Activated CD4-positive, alpha-beta T cell treated with anti-CD3 and anti-CD28 coated beads for 1 hour (primary cell): ENCODE measurements at places on chromosomes 11 and 22.
A peak's percentile ranks its signal among the peaks of the same experiment; 100 is the strongest.

DNA sequence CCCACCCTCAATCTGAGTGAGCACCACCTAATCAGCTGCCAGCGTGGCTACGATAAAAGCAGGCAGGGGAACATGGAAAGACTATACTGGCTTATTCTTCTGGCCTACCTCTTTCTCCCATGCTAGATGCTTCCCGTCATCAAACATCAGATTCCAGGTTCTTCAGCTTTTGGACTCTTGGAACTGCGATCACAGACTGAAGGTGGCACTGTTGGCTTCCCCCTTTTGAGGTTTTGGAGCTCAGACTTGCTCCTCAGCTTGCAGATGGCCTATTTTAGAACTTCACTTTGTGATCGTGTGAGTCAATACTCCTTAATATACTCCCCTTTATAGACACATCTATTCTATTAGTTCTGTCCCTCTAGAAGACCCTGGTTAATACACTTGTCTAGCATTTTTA lies 543.7 kb upstream of the RAG2 start:
- DNase-seq = no peak

GRCh38 chr11:15667127-15667725 lies 552.5 kb downstream of the INSC start:
- no peak for DNase-seq

- DNase-seq = no peak
Measured at GRCh38 chr11:78800756-78801155, 226.1 kb upstream of the NARS2 start.

- DNase-seq = no peak
Measured at GRCh38 chr11:77400271-77400670, 73.6 kb downstream of the PAK1 start.

DNA sequence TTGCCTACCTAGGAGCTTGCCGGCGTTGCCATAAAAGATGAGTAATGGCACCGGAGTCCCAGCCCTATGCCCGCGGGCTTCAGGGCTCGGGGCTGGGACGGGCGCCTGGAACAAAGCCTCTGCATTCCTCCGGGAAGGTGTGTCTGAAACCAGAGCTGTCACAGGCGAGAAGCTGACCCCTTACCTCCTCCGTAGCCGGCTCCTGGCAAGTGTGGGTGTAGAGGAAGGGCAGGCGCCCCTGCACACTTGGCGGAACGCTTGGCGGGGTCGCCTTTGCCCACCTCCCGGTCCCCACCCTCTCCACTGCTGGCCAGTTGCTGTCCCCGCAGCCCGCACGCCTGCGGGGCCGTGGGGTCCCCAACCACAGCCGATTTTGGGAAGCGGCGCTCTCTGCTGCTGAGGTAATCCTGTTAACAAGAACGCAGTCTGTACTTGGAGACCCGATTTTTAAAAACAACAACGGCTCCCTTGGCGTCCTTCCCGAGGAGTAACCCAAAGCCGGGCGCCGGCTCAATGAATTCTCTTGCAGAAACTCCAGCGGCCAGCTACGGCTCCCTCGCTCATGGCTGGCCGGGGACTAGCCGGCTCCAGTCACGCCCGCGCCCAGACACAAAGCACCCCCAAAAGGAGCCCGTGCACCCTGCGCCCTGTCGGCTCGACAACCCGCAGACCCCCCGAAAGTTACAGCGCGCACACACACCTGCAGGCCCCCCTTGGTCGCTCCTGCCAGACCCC lies 89.2 kb downstream of the PLEKHA7 start:
- no peak for DNase-seq

GRCh38 chr11:63911440-63911839 lies 5.5 kb downstream of the RCOR2 start:
- DNase-seq = no peak

DNA sequence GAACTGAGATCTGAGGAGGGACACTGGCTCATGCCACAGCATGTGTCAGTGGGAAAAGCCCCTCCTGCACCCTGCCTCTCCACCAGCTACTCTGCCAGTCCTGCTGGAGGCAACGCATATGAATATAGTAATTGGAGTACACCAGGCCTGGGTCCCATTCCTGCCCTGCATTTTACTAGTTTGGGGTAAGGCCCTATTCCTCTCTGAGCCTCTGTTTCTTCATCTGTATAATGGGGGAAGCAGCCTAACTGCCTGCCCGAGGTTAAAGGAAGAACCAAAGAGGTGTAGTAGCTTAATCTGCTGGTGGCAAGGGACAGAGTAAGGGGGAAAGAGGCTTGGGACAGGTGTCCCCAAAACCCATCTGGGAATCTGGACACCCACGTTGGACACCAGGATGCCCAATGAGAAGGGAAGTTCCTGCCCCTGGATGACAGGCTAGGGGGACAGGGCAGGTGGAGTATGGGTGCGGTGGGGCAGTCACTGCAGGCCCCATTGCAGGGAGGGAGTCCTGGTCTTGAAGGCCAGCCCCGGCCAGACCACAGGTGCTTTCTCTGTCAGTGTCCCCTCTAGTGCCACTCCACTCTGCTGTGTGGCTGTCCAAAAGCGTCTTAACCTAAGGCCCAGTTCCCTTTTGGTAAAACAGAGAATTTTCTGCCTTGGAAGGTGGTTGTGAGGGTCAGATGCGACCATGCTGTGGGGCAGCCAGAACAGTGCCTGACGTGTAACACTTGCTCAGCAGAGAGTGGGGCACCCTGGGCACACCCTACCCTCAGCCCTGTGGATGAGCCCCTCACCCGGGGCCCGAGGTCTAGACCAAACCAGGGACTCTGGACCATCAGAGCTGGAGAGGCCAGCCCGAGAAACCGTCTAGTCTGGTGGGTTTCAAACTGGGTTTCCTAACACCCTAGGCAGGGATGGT lies 11.5 kb downstream of the TSKU start:
- DNase-seq = no peak

DNA sequence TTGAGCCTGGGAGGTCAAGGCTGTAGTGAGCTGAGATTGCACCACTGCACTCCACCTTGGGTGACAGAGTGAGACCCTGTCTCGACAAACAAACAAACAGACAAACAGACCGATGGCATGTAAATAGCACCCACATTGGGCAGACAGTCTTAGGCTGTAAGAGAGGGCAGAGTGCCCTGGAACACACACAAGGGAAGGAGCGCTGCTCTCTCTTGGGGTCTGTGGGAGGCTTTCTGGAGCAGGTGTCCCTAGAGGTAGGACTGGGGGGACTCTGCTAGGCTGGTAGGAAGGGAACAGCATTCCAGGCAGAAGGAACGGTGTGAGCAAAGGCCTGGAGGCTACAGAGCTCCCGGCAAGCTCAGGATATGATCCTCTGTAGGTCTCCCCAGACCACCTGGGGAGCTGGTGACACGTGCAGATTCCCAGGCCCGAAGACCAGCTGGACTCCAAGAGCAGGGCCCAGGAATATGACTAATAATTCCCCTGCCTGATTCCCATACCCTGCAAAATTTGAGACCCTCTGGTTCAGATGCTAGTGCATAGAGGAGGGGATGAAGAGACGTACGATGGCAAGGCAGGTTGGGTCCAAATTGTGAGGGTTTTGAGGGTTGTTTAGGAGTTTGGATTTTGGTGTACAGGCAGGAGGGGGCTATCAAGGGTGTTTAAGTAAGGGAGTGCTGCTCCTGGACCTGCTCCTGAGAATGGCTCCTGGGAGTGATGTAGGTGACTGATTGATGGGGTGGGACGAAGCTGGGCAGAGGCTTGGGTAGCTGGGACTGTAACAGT lies 11.6 kb downstream of the SMIM38 start:
- DNase-seq = no peak

DNA sequence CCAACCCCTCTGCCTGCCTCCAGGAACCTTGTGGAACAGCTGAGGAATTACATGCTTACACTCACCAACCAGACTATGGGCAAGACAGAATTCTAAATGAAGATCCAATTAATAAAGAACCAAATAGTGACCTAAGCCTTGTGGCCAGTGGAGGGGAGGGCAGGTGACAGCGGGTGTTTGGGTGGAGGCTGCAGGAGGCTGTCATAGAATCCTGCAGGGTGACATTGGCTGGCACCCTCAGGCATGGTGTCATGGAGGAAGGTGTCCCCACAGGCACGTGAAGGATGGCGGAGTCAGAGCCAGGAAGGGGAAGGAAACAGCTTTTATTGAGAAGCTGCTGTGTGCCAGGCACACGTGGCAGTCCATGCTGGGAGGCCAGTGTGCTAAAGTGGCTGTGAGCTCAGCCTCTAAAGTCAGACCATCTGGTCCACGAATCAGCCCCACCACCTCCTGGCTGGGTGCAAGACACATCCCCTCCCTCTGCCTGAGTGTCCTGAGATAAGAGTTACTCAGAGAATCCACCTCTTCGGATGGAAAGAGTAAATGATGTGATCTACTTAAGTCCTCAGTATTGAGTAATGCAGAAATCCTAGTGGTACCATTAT lies 8.7 kb downstream of the MYO18B start:
- DNase-seq = no peak

GRCh38 chr11:74417860-74418508 lies 19.8 kb upstream of the PGM2L1 start:
- DNase-seq = no peak

DNA sequence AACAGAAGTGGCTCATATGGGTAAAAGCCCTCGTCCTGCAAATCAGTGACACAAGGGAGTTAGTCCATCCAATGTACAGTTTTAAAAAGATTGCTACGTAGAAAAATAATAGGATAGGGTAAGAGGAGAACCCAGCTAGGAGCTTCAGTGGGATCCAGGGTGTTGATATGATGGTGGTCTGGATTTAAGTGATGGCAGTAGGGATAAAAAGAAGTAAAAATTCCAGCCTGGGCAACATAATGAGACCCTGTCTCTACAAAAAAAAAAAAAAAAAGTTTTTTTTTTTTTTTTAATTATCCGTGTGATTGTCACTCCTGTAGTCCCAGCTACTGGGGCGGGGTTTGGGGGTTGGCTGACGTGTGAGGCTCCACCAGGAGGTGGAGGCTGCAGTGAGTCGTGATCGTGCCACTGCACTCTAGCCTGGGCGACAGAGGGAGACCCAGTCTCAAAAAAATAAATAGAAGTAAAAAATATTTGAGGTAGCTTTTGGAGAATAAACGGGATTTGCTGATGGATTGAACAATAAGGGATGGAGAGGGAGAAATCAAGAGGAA lies 7.0 kb upstream of the L3MBTL2 start:
- DNase-seq = peak; percentile 33
